AG09309 (cell line): ENCODE measurements at places on chromosomes 3 and 15.

DNA sequence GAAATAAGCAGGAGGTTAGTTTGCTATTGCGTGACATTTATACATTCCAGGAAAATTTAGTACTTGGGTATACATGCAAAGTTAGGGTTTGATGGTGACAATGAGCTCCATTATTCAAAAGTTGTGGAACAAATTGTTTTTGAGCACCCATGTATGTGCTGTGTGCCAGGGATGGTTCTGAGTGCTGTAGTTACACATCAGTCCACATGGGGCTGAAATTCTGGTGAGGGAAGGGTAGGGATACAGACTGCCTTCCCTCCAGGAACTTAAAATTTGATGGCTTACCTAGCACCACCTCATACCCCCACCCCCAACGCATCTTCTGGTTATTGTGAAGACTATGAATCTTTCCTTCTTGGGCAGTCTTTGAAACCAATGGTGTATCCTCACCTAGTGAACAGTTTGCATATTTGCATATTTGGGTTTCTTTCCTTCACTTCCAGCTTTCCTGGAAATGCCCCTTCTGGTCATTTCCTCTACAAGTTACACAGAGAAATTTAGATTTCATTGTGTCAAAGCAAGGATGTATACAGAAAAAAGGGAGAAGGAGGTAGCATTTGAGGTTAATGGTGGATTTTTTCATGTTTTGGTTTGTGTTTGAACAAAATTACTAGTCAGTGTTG, 222.0 kb upstream of the IL12A start:
- no peak for DNase-seq

GRCh38 chr3:136639069-136639468, 113.1 kb downstream of the STAG1 start:
- DNase-seq, result no peak

DNA sequence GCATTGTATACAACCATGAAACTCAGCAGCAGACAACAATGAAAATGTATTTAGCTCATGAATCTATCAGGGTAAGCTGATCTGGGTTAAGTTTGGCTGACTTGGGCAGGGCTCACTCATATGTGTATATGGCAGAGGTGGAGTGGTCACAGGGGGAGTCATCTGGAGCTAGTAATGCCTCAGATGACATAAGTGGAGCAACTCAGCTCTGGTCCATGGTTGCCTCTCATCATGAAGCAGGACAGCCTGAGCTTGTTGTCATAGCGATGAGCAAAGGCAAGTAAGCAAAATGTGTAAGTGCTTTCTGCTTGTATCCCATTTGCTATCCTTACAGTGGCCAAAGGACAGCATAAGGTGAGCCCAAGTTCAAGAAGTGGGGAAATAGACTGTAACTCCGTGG, 64.5 kb downstream of the ALCAM start:
- no peak for DNase-seq

- no peak for DNase-seq
Observed at GRCh38 chr3:4935347-4935746, 43.9 kb upstream of the BHLHE40 start.

DNA sequence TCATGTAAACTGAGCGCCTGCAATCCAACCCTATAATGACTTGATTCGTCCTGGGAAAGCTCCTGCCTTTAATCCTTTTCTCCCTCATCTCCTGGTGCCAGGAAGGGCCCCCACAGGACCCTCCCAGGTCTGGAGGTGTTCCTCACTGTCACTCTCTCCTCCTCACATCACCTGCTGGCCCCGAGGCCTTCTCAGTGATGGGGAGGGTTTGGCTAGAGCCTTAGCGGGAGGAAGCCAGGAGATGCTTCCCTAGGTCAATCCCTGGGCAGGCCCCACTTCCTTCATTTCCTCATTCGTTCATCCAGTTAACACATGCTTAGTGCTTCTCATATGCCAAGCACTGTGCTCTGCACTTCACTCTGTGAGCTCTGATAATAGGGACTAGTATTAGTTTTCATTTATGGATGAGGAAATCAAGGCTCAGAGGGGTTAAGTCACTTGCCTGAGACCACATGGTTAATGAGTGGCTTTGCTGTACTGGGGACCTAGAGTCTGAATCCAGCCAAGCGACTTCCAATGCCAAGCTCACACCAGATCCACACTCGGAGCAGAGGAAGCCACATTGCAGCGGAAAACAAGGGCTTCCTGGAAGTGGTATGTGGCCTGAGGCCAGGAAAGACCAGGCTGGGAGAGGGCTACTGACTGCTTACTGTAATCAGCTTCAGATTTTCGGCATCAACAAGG, 50.3 kb upstream of the CHRNB4 start:
- DNase-seq, result no peak

- no peak for DNase-seq
Observed at GRCh38 chr3:4006288-4006687, 207.1 kb downstream of the LRRN1 start.

DNA sequence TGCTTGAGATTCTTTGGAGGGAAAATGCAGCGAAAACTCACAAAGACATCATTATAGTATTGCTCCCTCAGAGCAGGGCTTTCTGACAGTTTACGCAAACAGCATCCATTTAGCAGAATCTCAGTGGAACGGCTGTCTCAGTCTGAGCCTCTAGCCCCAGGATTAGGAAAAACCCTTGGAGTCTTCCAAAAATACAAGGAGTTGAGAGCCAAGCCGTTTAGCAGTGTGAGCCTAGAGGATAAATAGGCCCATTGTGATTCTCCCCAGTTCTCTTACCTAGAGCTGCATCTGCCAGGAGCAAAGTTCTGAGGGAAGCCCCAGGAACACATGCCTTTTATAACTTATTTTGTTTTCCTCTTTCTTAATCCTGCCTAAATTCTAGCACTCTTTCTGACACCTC, 359.6 kb downstream of the NTRK3 start:
- no peak for DNase-seq

DNA sequence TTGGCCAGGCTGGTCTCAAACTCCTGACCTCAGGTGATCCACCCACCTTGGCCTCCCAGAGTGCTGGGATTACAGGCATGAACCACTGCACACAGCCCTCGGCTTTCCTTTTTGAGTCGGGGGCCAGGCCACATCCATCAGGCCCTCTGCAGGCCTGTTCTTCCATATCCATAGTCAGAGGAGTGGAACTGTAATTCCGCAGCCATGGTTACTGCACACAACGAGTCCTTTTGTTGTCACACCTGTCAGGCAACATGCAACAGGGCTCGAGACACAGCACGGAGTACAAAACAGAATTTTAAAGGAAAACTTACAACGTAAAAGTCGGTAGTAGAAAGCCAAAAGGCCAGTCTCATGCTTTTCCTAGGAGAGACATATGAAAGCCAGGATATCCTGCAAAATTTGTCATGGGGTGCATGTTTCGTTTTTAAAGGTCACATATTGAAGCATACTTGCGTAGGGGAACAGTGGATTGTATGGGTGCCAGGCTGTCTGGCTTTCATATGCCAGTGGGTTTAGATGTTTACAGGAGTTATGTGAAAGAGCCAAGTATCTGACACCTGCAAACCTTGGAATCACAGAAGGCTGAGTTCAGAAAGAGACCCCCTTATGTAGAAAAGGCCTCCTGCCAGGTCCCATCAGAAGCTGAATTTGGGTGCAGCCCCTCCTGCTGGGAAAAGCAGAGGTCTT, 63.2 kb upstream of the LPP start:
- no peak for DNase-seq

GRCh38 chr3:42518800-42519567, 16.5 kb downstream of the VIPR1 start:
- DNase-seq, result no peak
